Mesenchymal stem cell (in vitro differentiated cells and primary cell): ENCODE measurements at places on chromosomes 11 and 22.
A peak's percentile ranks its signal among the peaks of the same experiment; 100 is the strongest.

GRCh38 chr11:10504490-10504889 lies 36.5 kb downstream of the RNF141 start:
- DNase-seq = no peak

- no peak for DNase-seq
These were observed 69.5 kb upstream of the SYT13 start for GRCh38 chr11:45355706-45356041.

DNA sequence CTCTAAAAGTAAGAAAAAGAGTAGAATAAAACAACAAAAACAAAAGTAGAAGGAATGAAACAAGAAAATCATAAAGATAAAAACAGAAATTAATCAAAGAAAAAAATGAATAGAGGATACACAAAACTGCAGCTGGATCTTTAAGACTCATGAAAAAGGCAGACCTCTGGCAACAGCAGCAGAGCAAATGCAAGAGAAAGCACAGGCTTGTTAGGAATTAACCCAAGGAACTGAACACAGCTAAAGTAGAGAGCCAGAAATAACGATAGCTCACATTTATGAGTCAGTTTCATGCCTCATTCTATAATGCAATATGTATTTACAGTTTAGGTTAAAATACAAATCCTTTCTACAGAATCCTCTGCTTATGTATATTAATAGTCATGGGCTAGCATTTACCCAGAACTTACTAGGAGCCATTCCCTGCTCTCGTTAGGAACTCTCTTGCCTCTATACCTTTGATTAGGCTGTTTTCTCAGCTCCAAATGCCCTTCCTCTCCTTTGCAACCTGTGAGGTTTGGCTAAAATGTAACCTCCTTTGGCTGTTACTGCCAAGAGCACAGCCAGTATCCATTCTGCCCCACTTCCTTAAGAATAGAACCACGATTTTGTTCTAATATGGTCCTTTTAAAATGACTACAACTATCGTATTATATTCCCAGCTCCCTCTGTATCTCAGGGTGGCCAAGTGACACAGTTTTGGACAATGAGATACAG lies 38.3 kb upstream of the NFAM1 start:
- no peak for DNase-seq

- DNase-seq = peak; percentile 88
These were observed 4.6 kb downstream of the C11orf96 start for GRCh38 chr11:43947003-43947500.

DNA sequence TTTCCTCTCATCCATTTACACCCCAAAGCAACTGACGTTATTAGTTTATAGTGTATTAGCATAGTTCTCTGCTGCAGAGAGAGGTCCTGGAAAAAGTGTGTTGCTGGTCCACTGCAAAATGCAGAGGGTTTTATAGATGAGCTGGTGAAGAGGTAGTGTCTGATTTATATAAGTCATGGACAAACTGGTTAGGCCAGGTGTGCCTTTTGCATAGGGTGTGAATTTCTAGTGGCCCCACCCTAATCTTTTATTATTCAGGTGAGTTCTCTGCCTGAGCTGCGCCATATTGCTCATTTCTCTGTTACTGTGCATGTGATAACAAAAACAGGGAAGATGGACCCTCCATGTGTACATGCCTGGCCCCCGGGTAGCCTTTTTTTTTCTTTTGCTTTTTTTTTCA lies 43.1 kb upstream of the TRIM77 start:
- DNase-seq = no peak

DNA sequence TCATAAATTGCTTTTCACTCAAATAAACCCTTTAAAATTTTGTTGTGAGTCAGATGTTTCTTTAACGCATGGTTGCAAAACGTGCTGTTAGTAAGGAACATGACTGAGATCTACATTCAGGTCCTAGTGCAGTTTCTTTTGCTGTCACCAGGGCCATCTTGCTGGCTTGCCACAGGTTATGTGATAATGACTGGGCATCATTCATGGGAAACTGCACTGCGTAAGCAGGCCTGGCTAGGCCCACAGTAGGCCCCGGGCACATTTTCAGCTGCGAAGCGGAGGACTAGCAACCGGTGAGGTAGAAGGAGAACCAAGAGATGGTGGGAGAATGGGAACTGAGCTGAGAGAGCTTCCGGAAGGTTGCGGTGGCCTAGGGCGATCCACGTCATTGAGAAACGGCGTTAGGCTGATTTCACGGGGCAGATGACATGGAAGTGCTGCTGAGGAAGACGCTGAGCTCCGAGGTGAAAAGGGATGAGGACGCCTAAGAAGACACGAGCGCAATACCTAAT lies 3.2 kb upstream of the KLHDC7B start:
- no peak for DNase-seq

DNA sequence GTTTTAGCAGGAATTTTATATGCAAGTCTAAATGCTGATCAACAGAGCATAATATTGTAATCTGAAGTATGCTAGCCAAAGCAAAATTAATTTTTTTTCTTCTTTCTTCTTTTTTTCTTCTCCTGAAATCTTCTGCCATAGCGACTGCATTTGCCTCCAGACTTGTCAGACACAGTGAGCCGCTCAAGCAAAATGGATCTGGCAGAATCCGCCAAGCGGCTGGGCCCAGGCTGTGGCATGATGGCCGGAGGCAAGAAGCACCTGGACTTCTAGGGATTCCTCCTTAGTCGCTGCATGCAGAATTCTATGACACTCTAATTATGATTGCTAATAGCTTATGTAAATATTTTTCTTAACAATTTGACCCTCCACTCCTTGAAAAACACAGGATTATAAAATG lies 27.9 kb downstream of the PAX6 start:
- no peak for DNase-seq

DNA sequence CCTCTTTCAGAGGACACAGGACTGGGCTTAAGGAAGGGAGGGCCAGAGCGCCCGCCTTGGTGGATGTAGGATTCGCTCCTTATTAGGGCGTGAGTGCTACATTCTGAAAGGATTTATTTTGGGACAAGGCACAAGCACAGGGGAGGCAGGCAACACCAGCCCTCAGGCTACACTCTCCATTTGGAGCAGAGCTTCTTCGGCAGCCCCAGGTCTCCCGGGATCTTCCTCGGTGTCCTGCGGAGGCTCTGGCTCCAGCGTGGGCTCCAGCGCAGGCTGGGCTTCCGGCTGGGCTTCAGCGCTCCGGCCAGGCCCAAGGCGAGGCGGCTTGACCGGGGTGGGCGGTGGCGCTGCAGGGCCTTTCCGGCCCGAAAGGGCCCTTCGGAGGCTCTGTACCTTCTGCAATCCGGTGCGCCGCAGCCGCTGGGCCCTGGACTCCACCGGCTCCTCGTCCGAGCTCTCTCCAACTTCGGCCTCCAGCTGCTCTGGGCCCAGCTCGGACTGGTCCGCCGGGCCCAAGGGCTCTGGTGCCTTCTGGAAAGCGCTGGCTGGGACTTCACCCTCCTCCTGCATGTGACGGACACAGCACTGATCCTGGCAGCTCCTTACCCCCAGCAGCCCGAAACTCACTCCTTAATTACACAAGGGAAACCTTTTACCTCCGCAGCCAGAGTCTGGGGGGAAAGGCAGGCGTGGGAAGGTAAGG lies 1.1 kb downstream of the CAVIN3 start:
- DNase-seq = no peak

DNA sequence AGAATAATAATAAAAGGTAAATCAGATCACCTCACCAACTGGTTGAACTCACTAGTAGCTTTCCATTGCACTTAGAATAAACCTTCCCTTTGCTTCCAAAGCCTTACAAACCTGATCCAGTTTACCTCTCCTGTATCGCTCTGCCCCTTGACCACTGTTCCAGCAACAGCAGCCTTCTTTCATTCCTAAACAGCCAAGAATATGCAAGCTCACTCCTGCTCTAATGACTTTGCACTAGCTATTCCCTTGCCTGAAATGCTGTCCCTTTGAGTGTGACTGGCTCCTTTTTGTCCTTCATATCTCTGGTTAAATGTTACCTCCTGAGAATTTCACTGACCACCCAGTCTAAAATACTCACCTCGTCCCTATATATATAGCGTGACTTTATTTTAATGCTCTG lies 9.6 kb upstream of the PIK3C2A start:
- no peak for DNase-seq

GRCh38 chr11:47961383-47961782 lies 19.0 kb upstream of the PTPRJ start:
- no peak for DNase-seq

DNA sequence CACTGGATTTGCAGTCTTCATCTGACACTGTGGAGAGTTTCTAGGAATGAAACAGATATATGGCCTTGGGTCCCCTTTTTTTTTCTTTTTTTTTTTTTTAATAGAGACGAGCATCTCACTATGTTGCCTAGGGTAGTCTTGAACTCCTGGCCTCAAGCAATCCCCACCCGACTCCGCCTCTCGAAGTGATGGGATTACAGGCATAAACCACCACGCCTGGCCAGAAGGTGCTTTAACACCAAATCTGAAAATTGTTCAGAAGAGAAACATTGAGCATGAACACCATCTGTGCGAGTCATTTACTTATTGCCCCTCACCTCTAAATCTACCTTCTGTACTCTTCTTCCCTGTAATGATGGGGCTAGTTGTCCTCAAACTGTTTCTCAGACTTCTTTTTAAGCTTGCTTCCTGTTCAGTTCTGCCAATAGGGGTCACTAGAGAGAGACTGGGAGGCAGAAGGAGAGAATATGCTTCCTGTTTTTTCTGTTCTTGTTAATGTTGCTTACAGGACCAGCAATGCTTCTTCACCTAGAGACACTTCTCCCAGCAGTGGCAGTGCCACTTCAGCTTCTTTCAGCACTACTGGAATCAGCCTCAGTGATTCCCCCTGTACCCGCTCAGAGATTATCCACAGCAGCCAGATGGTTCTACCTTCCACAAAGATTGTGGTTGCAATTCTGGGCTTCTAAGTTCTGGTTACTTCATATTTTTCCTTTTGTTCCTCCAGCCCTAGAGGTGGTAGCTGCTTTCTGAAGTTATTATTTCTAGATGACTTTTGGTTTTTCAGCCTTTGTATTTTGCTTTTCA lies 20.8 kb upstream of the ZBED5 start:
- DNase-seq = peak; percentile 77

DNA sequence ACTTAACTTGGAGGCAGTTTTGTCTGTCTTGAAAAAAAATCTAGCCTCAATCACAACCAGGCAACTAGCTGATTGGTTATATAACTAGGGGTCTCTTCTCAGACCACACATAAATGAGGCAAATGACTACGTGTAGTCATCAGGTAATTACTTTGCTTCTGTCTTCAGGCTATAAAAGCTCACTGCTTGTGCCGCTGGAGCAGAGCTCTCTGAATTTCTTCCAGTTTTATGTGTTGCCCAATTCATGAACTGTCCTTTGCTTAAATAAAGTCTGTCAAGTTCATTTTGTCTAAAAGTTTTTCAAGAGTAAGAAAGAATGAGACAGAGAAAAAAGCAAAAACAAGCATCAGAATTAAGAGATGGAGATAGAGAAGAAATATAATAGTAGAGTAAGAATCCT lies 93.4 kb downstream of the MUC15 start:
- DNase-seq = no peak

GRCh38 chr11:102306048-102306597 lies 11.2 kb upstream of the BIRC3 start:
- DNase-seq = no peak
